Astrocyte (in vitro differentiated cells and primary cell): ENCODE measurements at places on chromosomes 12 and 14. TPM values are rescaled to one million over a fixed set of nuclear protein-coding genes. Genes with fewer than 3 reads are reported as not detected.

GRCh38 chr12:88237954-88238353, 95.8 kb downstream of the TMTC3 start:
- peak; percentile 74 for DNase-seq

DNA sequence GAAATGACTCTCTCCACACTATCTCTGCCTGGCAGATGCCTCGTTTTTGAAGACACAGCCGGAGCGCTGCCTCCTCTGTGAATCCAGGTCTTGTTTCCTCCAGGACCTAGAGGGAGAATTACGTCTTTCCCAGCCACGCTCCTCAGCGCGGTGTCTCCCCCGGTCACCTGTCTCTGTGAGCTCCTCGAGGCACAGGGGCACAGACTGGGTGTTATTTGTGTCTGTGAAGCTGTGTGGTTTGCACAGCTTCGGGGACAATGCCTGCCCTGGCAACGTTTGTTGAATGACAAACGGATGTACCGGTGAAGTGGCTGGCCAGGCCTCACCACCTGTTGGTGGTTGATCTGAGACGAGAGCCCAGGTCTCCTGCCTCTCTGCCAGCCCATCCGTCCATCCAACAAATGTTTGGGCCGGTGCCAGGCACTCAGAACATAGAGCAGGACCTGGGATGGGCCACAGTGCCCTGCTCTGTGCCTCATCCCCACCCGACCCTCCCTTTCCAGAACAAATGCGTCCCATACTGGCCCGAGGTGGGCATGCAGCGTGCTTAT, 6.1 kb downstream of the PTPN6 start:
- no peak for DNase-seq

DNA sequence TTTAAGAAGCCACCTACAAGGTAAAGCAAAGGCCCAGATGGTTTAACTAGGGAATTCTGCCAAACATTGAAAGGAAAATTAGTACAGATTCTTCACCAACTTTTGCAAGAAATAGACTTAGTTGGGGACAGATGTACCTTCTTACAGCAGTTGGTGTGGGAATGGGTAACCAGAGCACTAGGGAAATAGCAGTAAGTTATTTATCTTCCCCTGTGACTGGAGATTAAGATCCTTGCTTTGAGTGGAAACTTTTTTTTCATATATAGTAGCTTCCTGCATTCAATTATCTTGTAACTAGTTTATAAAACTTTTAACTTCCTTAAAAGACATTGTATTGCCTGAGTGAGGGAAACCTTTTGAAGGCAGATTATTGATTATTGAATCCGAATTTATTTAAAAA, 44.2 kb downstream of the ARID2 start:
- no peak for DNase-seq

DNA sequence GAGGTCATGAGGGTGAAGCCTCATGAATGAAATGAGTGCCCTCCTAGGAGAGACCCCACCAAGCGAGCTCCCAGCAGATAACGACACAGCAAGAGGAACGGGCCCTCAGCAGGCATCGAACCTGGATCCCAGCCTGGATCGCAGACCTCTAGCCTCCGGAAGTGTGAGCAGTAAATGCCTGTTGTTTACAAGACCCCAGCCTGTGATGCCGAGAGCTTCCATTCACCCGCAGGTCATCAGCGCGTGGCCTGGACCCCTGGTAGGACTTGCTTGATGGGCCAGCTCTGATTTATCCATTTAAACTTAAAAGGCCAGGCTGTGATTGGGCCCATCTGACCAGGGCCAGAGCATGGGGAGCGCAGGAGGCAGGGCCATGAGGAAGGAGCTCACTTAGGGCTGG, 7.0 kb downstream of the TMEM179 start:
- no peak for DNase-seq

GRCh38 chr12:52557476-52557875, 4.5 kb upstream of the KRT71 start:
- no peak for DNase-seq

DNA sequence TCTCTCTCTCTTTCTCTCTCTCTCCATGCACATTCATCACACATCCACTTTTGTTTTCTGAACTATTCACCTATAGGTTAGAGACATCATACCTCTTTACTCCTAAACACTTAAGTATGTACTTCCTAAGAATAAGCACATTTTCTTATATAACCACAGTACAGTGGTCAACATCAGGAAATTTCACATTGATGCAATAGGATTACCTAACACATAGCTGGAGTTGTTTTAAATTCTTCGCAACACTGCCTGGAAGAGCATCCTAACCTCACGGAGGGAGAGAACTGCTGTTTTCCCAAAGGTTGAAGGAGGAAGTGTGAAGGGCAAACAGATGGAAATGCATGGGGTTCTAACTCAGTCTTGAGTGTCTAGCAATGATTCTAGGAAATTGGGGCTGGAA, 159.2 kb downstream of the SYT1 start:
- DNase-seq: peak; percentile 4

The SDSL gene
- total RNA-seq: 9.5 and 10.5 TPM in 2 replicates
